Vagina (tissue), 2 donors: ENCODE measurements at places on chromosomes 1 and 21.
A peak's percentile ranks its signal among the peaks of the same experiment; 100 is the strongest.

DNA sequence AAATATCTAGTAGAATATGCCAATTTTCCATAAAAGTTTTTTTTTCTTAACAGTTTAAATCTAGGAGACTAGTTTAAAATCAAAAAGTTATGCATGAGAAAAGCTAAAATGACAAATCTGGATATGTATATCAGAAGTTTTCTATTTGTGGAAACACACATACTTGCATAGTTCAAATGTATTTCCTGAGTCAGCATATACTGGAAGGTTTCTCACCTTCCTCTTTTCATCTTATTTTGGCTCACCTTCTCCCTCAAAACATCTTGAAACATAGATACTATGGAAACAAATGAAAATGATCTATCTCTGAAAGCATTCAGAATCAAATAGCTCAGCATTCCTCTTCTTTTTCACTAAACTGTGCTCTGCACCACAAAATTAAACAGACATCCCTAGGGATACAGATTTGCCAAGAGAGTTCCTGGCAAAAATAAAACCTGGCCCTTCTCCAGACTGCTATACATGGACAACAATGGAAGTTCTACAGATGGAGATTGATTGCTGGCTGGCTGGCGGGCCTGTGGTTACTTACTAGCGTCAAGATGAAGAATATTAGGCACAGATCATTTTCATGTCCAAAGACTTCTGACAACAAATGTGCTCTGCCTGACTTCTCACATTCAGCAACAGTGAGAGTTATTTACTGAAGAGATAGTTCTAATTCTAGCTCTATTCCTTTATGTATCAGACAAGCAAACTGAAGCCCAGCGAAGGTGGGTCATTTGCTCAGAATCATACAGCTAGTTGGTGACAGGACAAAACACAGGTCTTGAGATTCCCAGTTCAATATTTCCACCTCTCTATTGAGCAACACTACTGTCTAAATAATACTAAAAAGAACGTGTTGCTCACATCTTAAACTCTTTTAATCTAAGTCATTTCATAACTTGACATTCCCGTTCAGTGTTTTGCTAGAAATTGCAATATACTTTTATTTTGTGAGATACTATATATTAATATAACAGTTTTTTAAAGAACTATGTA is 26.6 kb downstream of the DIPK1A start:
- H3K4me1 ChIP-seq = peaks cover 20% of the 10 kb centered on the region
- no peak overlapping the region for H3K4me3 ChIP-seq
- H3K27me3 ChIP-seq = no peaks in the 10 kb centered on the region
- no peak for DNase-seq
- H3K27ac ChIP-seq = no peak overlapping the region

DNA sequence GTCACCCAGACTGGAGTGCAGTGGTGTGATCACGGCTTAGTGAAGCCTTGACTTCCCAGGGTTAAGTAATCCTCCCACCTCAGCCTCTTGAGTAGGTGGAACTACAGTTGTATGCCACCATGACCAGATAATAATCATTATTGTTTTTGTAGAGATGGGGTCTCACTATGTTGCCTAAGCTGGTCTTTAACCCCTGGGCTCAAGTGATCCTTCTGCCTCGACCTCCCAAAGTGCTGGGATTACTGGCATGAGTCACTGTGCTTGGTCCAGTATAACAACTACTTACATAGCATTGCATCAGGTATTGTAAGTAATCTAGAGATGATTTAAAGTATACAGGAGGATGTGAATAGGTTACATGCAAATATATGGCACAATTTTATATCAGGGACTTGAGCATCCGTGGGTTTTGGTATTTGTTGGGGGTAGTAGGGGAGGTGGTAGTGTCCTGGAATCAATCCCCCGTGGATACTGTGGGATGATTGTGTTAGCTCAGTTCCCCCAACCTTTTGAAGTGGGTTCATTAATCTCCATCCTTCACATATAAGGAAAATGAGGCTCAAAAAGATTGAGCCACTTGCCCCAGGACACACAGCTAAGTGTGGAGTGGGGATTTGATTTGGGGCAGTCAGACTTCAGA is 61.4 kb upstream of the CNIH3 start:
- no peak overlapping the region for H3K27ac ChIP-seq
- H3K27me3 ChIP-seq = no peaks in the 10 kb centered on the region
- H3K4me1 ChIP-seq = peaks cover 12% of the 10 kb centered on the region
- H3K36me3 ChIP-seq = no peaks in the 10 kb centered on the region
- DNase-seq = no peak

DNA sequence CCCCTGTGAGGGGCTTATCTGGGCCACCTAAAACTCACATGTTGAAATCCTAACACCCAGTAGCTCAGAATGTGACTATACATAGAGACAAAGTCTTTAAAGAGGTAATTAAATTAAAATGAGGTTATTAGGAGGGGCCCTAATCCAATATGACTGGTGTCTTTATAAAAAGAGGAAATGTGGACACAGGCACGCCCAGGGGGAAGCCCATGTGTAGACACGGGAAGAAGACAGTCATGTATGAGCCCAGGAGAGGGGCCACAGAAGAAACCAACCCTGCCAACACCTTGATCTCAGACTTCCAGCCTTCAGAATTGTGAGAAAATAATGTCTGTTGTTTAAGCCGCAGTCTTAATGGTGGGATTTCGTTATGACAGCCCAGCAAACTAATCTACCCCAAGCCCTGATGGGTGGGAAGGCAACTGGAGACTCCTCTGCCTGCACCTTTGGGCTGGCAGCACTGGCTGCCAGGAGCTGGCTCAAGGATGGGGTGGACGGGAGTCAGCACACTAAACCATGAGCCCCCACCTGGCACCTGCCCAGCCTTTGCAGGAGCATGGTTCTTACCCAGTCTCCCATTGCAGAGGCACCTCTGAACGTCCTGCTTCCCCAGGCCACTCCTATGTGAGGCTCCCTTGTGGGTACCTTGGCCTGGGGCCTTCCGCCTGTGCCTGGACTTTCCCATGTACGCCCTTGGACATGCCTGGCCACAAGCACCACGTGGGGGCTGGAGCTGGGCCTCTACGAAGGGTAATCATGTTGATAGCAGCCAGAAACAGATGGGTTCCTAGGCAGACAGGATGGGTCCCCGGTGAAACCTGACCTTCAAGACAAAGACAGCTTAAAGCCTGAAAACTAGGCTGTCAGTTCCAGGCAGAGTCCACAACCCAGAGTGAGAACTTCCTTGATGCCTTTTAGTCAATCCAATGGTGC is 57.1 kb upstream of the DMRTB1 start:
- H3K36me3 ChIP-seq = no peaks in the 10 kb centered on the region
- DNase-seq = peak; percentile 43
- no peaks in the 10 kb centered on the region for H3K4me1 ChIP-seq

- no peaks in the 10 kb centered on the region for H3K27me3 ChIP-seq
- H3K4me3 ChIP-seq = no peak overlapping the region
- DNase-seq = no peak
- H3K27ac ChIP-seq = no peak overlapping the region
Observed at GRCh38 chr21:45464309-45464708, 59.3 kb downstream of the COL18A1 start.

- H3K4me3 ChIP-seq = no peak overlapping the region
- no peaks in the 10 kb centered on the region for H3K36me3 ChIP-seq
Observed at GRCh38 chr1:113170519-113170918, 97.5 kb downstream of the LRIG2 start.

- H3K27me3 ChIP-seq = no peaks in the 10 kb centered on the region
- DNase-seq = no peak
- H3K4me1 ChIP-seq = peaks cover 37% of the 10 kb centered on the region
- H3K36me3 ChIP-seq = no peaks in the 10 kb centered on the region
- H3K4me3 ChIP-seq = no peak overlapping the region
Observed at GRCh38 chr1:31376375-31377134, 3.7 kb upstream of the FABP3 start.

- no peaks in the 10 kb centered on the region for H3K27me3 ChIP-seq
- H3K27ac ChIP-seq = no peak overlapping the region
- no peaks in the 10 kb centered on the region for H3K36me3 ChIP-seq
- peaks cover 33% of the 10 kb centered on the region for H3K4me1 ChIP-seq
- DNase-seq = no peak
Observed at GRCh38 chr1:41626146-41626545, 141.7 kb upstream of the EDN2 start.

DNA sequence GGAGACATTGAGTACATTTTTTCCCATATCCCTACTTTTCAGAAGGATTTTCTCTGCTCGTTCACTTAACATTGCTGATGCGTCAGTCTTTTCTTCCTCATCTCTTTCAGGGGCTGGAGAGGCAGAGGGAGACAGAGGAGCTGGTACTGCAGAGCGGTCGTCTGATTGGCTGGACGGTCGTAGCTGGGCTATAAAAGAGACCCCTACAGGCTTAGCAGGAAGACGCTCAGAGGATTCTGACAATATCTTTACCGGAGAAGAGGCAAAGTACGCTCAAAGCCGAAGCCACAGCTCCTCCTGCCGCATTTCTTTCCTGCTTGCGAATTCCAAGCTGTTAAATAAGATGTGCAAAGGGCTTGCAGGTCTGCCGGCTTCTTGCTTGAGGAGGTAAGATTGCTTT is at the start of gene RGS4:
Gene RGS4, plus strand, starts transcription at position 220 of the 400 bp plus-strand sequence. Its CDS starts 124 bp downstream, at position 344.
- H3K4me1 ChIP-seq = no peaks in the 10 kb centered on the region
- H3K27ac ChIP-seq = peak within 1 kb of the TSS; percentile 15
- DNase-seq = no peak
- H3K4me3 ChIP-seq = peak within 1 kb of the TSS; percentile 26

DNA sequence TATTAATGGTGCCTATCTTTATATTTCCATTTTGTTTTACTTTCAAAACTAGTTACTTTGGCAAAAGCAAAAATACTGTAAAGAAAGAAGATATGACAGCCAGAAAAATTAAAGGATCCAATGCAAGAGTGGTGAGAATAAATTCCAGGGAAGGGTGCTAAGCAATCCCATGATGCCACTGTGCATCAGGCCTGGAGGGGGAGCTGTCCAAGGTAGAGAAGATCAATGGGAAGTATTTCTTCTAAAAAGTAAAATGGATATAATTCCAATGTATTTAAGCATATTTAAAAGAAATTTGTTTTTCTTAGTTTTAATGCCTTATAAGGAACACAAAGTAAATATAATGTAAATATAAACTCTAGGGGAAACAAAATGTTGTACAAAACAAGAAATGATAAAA is 1382.2 kb upstream of the B3GALT2 start:
- no peak for DNase-seq
- no peaks in the 10 kb centered on the region for H3K27me3 ChIP-seq
- no peaks in the 10 kb centered on the region for H3K36me3 ChIP-seq
- no peaks in the 10 kb centered on the region for H3K4me1 ChIP-seq
- H3K27ac ChIP-seq = no peak overlapping the region
- H3K4me3 ChIP-seq = no peak overlapping the region

- no peaks in the 10 kb centered on the region for H3K27me3 ChIP-seq
- no peaks in the 10 kb centered on the region for H3K36me3 ChIP-seq
- no peak overlapping the region for H3K4me3 ChIP-seq
- peaks cover 5% of the 10 kb centered on the region for H3K4me1 ChIP-seq
Observed at GRCh38 chr1:160767395-160768294, 28.3 kb upstream of the LY9 start.

GRCh38 chr1:18738126-18738525 is 107.5 kb downstream of the PAX7 start:
- H3K27ac ChIP-seq = no peak overlapping the region
- H3K4me3 ChIP-seq = no peak overlapping the region
- no peaks in the 10 kb centered on the region for H3K27me3 ChIP-seq
- no peak for DNase-seq

- no peaks in the 10 kb centered on the region for H3K36me3 ChIP-seq
- no peak overlapping the region for H3K27ac ChIP-seq
- no peak for DNase-seq
- H3K27me3 ChIP-seq = no peaks in the 10 kb centered on the region
- H3K4me1 ChIP-seq = no peaks in the 10 kb centered on the region
Observed at GRCh38 chr21:31987696-31988095, 114.9 kb downstream of the HUNK start.

DNA sequence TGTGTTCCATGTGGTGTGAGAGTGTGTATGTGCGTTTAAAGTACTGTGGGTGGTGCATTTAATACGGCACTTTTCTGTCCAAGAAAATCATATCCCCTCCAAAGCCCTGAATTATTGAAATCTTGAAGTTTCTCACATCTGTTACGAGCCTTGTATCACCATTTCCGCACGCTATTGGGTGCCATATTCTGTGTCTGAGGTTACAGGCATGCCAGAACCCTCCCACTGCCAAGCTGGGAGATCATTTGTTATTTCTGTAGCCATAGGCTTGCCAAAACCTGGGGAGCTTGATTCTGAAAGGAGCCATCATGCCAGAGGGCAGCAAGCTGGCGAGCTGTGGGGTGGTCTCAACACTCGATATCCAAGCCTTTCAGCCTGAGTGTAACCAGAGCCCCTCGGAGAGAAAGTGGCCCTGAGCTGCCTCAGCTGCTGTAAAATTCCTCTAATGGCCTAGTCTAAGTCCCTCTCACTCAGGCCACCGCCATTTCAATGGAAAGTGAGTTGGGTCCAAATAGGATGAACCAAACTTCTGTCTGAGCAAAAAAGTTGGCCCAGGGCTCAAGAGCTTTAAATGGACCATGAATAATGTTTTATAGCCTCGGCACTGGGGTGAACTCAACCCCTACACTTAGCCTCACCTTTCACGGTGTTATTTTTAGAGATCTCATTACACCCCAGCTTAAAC is 298.4 kb upstream of the DUSP10 start:
- DNase-seq = no peak
- H3K4me1 ChIP-seq = peaks cover 15% of the 10 kb centered on the region
- H3K27ac ChIP-seq = no peak overlapping the region

GRCh38 chr1:54009406-54009805 is 8.6 kb downstream of the LDLRAD1 start:
- no peak overlapping the region for H3K4me3 ChIP-seq
- H3K4me1 ChIP-seq = no peaks in the 10 kb centered on the region
- no peak for DNase-seq

DNA sequence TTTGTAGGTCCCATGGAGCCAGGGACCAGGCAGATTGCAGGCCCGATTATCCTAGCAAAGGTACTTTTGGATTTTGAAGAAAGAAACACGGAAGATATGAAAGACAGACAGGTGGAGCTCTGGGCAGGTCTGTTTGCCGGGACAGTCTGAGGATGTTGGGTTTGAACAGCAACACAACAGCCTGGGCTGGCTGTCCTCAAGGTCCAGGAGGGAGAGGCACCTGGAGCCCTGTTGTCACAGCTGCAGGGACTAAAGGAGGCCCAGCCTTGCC is 14.6 kb downstream of the H6PD start:
- H3K27ac ChIP-seq = peak overlapping the region; percentile 75
- no peaks in the 10 kb centered on the region for H3K36me3 ChIP-seq
- peaks cover 68% of the 10 kb centered on the region for H3K4me1 ChIP-seq
- no peaks in the 10 kb centered on the region for H3K27me3 ChIP-seq

- H3K4me1 ChIP-seq = no peaks in the 10 kb centered on the region
- no peak for DNase-seq
- no peaks in the 10 kb centered on the region for H3K27me3 ChIP-seq
Observed at GRCh38 chr1:197604302-197604701, 171.0 kb downstream of the DENND1B start.

- H3K4me3 ChIP-seq = no peak overlapping the region
- no peaks in the 10 kb centered on the region for H3K36me3 ChIP-seq
- no peak for DNase-seq
- H3K4me1 ChIP-seq = peaks cover 8% of the 10 kb centered on the region
- no peak overlapping the region for H3K27ac ChIP-seq
Observed at GRCh38 chr1:108070662-108071061, 105.7 kb upstream of the VAV3 start.

DNA sequence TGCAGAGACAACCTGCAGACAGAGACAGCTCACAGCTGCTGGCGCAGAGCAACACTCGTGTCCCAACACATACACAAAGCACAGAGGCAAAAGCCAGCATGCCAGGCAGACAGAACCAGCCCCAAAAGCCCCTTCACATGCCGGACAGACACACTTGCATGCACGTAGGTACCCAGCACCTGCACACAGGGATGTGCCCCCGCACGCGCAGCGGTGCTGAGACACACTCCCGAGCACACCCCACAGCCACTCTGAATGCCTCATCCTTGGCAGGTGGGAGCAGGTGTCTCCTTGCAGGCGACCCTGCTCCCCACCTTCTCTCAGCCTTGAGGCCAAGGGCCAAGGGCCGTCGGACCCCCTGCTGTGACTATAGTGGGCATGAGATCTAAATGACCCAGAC is 41.2 kb upstream of the ZC3H12A start:
- H3K27me3 ChIP-seq = no peaks in the 10 kb centered on the region
- H3K4me1 ChIP-seq = no peaks in the 10 kb centered on the region
- H3K36me3 ChIP-seq = no peaks in the 10 kb centered on the region
- H3K27ac ChIP-seq = no peak overlapping the region
